ENCODE measurements at places on chromosomes 11 and 22. TPM values are rescaled to one million over a fixed set of nuclear protein-coding genes. Genes with fewer than 3 reads are reported as not detected.

CNTN5 gene
- not detected for total RNA-seq

DKK3 gene
- total RNA-seq = 5.5 TPM

- DNase-seq = no peak
Measured at GRCh38 chr11:123103326-123103980, 41.5 kb upstream of the HSPA8 start.

SAA1 gene
- 34,062 TPM for total RNA-seq

DNA sequence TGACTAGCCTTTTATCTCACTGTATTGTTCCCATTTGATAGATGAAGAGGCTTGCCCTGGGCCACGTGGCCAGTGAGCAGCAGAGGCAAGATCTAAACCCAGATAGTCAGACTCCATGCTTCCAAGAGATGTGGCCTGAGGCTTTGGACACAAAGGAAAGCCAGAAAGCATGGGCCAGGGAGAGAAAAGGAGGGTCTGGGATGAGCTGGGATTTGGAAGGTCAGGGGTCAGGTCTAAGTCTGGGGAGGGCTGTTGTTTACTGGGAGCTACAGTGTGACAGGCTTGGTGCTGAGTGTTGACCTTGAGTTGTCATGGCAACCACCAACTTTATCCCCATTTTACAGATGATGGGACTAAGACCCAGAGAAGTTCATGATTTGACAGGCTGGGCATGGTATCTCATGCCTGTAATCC lies 2.1 kb downstream of the SLC35E4 start:
- no peak for DNase-seq

DNA sequence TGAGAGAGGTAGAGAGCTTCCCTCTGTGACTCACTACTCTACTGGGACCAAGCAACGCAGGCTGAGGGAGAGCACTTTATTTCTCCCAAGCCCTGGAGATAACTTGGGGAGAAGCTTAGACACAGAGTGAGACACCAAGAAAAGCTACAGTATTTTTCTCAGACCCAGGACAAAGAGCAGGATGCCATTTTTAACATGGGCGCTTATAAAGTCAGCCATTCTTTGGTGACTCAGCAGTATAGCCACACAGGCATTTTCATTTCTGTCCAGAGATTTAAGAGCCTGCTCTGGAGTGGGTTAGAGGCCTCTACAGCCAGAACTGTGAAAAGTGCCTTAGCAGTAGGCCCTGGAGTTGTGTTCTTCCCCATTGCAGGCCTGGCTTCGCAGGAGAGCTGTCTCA lies 55.0 kb upstream of the GLYAT start:
- no peak for DNase-seq

- DNase-seq = no peak
Measured at GRCh38 chr11:78795621-78796261, 221.1 kb upstream of the NARS2 start.

- DNase-seq = no peak
Measured at GRCh38 chr11:36346562-36347383, 50.7 kb downstream of the PRR5L start.

TMEM25 gene
- total RNA-seq = 37.5 TPM

- no peak for DNase-seq
Measured at GRCh38 chr11:76159303-76159937, 46.9 kb downstream of the WNT11 start.

- peak; percentile 15 for DNase-seq
Measured at GRCh38 chr22:17091851-17092250, 7.1 kb downstream of the IL17RA start.

DNA sequence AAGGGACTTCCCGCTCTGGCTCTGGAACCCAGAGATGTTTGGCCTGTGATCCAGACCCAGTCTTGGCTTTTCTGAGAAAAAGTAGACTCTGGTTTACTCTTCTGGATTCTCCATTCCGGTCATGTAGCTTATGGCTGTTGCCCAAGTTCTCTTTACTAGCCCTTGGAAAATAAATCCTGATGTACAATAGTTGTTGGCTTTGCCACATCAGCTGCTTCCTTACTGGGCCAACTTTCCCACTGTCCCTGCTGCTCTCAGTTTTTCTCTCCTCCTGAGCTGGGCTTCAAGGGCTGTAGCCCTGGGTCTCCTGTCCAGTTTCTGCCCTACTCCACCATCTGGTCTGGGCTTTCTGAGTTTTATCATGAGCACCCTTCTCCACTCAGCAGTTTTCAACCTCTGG lies 12.5 kb downstream of the PATZ1 start:
- DNase-seq = no peak

DNAJB7 gene
- total RNA-seq = not detected

DNA sequence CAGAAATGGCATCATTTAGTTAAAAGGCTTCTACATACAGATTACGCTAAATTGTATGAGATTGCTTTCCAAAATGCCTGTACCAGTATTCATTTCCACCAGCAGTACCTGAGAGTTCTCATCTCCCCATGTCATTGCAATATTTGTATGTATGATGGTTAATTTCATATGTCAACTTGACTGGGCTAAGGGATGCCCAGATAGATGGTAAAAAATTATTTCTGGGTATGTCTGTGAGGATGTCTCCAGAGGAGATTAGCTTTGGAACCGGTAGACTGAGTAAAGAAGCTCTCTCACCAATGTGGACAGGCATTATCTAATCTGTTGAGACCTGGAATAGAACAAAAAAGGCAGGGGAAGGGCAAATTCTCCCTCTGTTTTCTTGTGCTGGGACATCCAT lies 6.9 kb downstream of the ADM start:
- DNase-seq = no peak
